ENCODE measurements at places on chromosomes 3 and 15.

- no peak for DNase-seq
Observed at GRCh38 chr15:70810916-70811578, 42.9 kb downstream of the LARP6 start.

- DNase-seq, result no peak
Observed at GRCh38 chr3:11768604-11769003, 78.1 kb downstream of the TAMM41 start.

DNA sequence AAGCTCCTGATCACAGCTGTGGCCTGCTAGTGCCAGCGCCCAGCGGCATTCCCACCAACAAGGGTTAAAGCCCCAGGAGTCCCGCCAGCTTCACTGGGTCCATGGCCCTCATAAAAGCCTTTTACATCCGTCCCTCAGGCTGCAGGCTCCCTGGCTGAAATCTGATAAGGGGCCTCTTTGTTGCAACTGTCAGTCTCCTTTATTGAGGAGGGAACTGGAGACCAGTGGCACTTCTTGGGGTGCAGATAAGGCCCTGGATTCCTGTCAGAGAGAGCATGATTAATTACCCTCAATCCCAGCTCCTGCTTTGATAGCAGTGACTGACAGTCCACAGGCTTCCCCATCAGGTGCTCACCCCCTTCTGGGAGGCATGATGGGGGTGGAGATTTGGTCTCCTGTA, 30.9 kb upstream of the CLK3 start:
- no peak for DNase-seq

- no peak for DNase-seq
Observed at GRCh38 chr3:41265011-41265545, 65.8 kb downstream of the CTNNB1 start.

- DNase-seq, result no peak
Observed at GRCh38 chr3:50484722-50485121, 18.7 kb downstream of the CACNA2D2 start.

DNA sequence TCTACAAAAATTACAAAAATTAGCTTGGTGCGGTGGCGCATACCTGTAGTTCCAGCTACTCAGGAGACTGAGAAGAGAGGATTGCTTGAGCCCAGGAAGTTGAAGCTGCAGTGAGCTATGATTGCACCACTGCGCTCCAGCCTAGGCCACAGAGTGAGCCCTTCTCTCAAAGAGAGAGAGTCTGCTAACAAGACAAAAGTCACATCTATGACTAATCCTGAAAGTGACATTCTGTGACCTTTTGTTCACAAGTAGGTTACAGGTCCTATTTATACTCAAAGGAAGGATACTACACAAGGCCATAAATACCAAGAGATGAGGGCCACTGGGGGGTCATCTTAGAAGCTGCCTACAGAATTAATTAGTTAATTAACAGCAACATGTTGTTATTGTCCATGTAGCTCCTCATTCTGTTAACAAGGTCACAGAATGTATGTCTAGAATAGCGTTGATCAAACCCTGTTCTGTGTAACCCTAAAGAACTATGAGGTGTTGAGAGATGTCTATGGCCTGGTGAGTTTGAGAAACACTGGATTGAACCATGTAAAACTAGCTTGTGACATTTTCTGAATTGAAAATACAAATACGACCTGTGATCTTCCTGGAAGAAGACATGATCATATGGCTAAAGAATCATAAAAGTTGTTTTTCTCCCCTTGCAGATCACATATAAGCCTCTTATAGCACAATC, 97.0 kb downstream of the SAMMSON start:
- DNase-seq, result peak; percentile 6

GRCh38 chr3:194382892-194383223, 13.3 kb upstream of the LRRC15 start:
- DNase-seq, result no peak

DNA sequence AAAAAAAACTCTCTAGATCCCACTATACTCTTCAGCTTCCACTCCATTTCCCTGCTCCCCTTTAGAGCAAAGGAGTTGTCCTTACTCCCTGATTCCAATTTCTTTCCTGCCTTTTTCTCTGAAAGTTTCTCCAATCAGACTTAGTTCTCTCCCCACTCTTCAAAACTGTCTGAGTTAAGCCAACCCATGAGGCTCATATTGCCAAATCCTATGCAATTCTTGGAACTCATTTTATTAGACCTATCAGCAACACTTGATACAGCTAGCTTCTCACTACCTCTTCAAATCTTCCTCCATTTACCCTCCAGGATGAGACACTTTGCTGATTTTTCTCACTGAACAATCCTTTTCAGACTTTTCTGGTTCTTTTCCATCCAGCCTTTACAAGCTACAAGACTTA, 233.1 kb downstream of the THRB start:
- no peak for DNase-seq

GRCh38 chr3:98563661-98564281, 29.6 kb downstream of the CPOX start:
- no peak for DNase-seq

GRCh38 chr3:47895241-47895640, 92.3 kb downstream of the DHX30 start:
- DNase-seq, result no peak

- DNase-seq, result no peak
Observed at GRCh38 chr15:66440501-66440900, 53.8 kb downstream of the MAP2K1 start.

- no peak for DNase-seq
Observed at GRCh38 chr3:194270627-194271459, 80.3 kb downstream of the CPN2 start.

- no peak for DNase-seq
Observed at GRCh38 chr3:177934001-177934891, 602.0 kb upstream of the KCNMB2 start.

GRCh38 chr15:80850941-80851451, 71.8 kb downstream of the CEMIP start:
- no peak for DNase-seq

GRCh38 chr3:137509354-137510045, 254.6 kb upstream of the SOX14 start:
- DNase-seq, result no peak

- no peak for DNase-seq
Observed at GRCh38 chr15:100968050-100968966, 49.2 kb downstream of the LRRK1 start.

- DNase-seq, result no peak
Observed at GRCh38 chr15:35583863-35584528, 38.0 kb upstream of the DPH6 start.

DNA sequence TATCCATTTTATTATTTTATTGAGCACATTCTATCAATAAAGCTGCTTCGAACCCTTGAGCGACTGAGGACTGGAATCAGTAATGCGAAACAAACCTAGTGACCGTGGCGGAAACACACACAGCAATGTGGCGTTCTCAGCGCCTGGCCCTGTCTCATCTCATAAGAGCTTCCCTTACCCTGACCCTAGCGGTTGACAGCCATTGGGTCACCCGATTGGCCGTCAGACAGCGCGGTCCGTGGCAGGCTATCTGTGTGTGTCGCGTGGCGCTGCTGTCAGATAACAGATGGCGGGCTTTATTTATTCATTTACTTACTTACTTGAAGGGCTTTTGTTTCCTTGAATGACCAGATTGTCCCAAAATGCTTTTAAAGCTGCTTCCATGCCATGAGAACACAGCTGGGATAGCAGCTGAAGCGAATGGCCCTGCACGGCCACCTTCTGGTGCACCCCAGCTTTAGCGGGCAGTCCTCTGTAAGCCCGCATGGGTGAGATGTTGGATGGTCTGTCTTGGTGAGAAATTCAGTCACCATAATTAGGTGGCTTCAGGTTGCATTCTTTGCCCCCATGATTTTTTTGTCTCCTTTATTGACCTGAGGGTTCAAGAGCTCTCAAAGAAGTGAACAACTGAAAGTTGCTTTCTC, 215.5 kb upstream of the BHLHE40 start:
- no peak for DNase-seq

DNA sequence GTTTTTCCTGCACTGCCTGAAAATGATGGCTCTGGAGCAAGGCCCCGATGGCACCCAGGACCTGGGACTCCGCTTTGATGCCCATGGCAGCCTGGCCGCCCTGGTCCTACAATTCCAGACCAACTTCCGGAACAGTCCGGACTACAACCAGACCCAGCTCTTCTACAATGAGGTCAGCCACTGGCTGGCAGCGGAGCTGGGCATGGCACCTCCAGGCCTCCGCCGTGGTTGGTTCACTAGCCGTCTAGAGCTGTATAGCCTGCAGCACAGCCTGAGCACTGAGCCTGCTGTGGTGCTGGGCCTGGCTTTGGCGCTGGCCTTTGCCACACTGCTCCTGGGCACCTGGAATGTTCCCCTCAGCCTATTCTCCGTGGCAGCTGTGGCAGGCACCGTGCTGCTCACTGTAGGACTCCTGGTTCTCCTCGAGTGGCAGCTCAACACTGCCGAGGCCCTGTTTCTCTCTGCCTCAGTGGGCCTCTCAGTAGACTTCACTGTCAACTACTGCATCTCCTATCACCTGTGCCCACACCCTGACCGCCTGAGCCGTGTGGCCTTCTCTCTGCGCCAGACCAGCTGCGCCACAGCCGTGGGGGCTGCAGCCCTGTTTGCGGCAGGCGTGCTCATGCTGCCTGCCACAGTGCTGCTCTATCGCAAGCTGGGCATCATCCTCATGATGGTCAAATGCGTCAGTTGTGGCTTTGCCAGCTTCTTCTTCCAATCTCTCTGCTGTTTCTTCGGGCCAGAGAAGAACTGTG, 10.9 kb downstream of the DISP2 start:
- DNase-seq, result no peak

DNA sequence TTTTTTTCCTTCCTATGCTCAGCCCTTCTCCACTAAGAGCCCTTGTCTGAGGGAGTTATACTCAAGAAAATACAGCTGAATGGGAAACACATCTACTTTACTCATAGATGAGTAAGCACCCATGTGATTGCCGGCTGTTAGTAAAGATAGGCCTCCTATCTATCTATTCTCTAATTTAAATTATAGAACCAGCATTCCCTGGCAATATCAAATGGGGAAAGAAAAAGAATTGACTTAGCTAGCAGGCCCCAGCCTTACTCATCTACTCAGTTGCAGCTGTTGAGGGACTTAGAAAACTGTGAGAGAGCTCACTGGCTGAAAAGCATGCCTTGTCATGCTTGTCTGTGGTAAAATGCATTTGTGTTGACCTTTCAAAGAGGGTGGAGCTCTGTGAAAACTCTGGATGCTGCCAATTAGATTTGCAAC, 116.9 kb upstream of the LRRFIP2 start:
- no peak for DNase-seq

- no peak for DNase-seq
Observed at GRCh38 chr3:149736175-149736952, 15.9 kb downstream of the COMMD2 start.

DNA sequence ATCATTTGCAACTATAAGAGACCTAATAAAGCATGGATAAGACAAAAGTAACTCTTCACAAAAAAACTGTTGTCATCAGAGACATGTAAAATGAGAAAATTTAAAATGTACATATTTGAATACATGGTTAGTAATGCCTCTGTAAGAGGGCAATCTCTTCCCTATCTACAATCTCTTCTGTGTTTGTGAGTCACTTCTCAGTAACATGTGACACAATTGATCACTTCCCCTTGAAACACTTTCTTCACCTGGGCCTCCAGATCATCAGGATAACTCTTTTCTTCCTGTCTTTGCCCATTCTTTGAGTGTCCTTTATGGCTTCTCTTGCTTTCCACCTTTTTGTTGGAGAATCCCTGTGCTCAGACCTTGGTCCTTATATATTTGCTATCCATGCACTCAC, 50.4 kb downstream of the TFDP2 start:
- no peak for DNase-seq

- no peak for DNase-seq
Observed at GRCh38 chr3:26237036-26237682, 385.4 kb upstream of the LRRC3B start.

- no peak for DNase-seq
Observed at GRCh38 chr15:41927536-41927935, 33.7 kb upstream of the SPTBN5 start.

DNA sequence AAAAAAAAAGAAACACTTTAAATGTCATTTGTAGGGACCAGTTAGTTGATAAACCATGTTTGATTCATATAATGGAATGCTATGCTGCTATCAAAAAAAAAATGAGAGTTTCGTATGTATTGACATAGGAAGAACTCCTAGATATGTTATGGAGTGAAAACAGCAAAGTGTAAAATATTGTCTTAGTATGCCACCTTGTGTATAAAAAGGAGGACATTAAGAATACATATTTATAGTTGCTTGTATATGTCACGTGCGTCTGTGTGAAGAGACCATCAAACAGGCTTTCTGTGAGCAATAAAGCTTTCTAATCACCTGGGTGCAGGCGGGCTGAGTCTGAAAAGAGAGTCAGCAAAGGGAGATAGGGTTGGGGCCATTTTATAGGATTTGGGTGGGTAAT, 39.5 kb downstream of the KBTBD8 start:
- no peak for DNase-seq

- DNase-seq, result no peak
Observed at GRCh38 chr3:96267577-96267976, 546.8 kb upstream of the EPHA6 start.

DNA sequence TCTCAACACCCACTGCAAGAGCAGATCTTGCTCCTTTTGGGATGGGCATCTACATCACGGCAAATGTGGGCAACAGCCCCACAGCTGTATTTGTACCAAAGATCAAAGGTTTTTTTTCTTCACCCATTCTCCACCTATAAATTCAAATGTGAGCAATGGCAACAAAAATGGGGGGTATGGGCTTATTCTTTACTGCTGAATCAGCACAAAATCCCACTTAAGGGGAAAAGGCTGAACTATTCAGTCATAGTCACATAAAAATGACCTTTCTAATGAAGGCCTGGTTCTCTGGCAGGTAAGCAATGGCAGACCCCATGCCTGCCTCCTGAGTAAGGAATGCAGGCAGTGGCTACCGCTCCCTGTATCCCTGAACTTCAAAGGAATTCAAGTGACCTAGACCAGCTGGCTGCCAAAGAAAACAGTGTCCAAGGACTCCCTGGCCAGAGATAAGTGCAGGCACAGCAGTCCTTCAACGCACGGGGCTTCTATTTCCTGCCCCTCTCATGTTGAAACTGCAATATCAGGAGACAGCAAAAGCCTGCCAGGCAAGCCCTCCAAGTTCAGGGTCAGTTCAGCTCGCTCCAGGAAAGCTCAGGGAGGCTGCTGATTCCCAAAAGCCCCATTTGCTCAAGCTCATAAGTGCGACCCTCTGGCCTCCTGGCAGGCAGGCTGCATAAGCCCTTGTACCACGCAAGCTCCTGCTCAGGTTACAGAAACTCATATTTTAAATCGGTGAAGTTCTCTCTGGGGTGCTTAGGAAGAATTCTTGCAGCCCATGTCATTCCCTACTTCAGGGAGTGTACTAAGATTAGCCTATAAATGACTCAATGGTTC, 134.1 kb downstream of the PDZRN3 start:
- DNase-seq, result no peak

- DNase-seq, result no peak
Observed at GRCh38 chr15:98439523-98439942, 208.8 kb upstream of the IGF1R start.

Measured in stimulated activated CD4-positive, alpha-beta T cell treated with anti-CD3 and anti-CD28 coated beads, Interleukin-1b, Interleukin-23, amount 100 ng/mL, for 48 hours (primary cell).